ENCODE measurements at places on chromosomes 3 and 15. TPM values are rescaled to one million over a fixed set of nuclear protein-coding genes. Genes with fewer than 3 reads are reported as not detected.

PCYT1A gene
- total RNA-seq = 86.1 TPM

CHST13 gene
- total RNA-seq = not detected

GOLGA6L10 gene
- total RNA-seq = 1.4 TPM

ROPN1 gene
- total RNA-seq = not detected

SRGAP3 gene
- 4.7 TPM for total RNA-seq

BNC1 gene
- 3.3 TPM for total RNA-seq

TEX55 gene
- total RNA-seq = not detected

GOLGA8T gene
- total RNA-seq = not detected

DNA sequence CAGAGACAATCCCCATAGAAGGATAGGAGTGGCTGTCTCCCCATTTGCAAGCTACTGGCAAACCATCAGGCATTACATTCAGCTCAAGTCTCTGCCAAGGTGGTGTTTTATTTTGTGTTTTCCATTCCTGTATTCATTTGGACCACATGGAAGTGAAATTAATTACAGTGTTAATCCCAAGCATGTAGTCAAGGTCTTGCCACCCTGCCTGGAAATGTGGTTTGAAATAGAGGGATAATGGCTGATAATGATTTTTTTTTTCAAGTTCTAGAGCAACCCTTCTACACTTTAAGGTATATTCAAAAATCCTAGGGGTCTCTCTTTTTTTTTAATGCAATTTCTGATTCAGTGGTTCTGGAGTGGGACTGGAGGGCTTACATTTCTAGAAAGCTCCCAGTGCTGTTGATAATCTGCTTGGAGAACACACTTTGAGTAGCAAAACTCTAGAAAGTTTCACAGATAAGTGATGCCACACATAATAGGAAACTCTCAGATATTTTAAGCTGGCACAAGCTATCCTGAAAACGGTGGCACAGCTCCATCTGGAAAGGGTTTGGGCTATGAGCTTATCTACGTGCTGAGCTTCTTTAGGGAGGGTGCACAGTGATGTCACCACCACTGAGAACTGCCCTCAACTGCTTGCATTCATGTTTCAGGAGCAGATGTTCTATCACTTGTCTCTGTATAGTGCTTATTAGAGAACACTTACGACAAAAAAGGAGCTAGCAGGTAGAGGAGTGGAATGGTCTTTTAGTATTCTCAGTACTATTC is 140.1 kb upstream of the IL12A start:
- H3K27me3 ChIP-seq = no peaks in the 10 kb centered on the region
- peaks cover 37% of the 10 kb centered on the region for H3K4me1 ChIP-seq
- DNase-seq = no peak
- H3K27ac ChIP-seq = no peak overlapping the region
- H3K36me3 ChIP-seq = no peaks in the 10 kb centered on the region

DNA sequence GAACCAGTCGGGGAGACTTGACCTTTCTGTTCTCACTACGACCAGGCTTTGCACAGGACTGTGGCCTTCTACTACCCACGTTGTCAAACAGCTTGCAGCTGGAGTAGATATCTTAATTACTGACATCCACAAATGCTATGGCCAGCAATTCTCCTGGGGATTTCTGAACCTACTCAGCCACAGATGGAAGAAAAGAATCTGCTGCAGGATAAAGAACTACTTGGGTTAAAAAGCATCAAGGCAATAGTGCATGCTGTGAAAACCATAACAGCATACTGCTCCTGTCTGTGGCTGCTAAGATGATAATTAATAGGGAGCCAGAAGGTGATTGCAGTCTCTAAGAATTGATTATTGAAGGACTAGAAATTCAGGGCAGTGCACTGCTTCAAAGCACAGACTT is 859.2 kb upstream of the SEMA6D start:
- no peak overlapping the region for H3K27ac ChIP-seq
- no peaks in the 10 kb centered on the region for H3K36me3 ChIP-seq
- no peak overlapping the region for H3K4me3 ChIP-seq
- no peaks in the 10 kb centered on the region for H3K27me3 ChIP-seq
- no peak for DNase-seq

DNA sequence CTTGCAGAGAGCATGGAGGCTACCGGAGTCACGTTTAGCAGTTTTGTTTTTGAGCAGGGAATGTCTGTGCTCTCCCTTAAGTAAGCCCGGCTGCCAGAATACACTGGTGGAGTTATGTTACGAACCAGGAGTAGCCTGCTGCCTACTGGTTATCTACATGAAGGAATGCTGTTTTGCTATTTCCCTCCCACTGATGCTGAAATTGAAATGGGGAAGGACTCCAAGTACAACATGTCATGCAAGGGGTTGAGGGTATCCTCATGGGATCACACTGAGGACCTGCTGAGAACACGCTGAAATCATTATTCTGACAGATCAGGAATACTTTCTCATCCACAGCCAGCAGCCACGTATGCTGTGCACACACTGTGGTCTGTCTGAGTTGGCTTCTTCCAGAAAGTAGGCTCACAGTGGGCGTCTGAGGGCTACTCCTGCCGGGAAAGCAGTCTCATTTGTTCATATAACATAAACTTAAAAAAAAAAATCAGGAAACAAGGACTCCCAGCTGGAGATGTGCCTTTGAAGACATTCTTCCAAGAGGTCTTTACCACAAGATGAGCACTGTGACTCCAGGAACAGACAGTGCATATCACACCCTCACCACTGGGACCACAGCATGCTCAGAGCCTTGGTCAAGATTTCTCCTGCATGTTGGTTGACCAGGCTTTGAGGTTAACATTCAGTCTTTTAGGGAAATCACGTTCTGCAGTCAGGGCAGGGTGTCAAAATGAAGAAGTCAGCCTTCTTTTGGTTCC is 300.4 kb upstream of the RASGRP1 start:
- H3K4me1 ChIP-seq = peaks cover 41% of the 10 kb centered on the region
- peak overlapping the region; percentile 94 for H3K27ac ChIP-seq
- H3K36me3 ChIP-seq = no peaks in the 10 kb centered on the region
- H3K27me3 ChIP-seq = no peaks in the 10 kb centered on the region
- DNase-seq = no peak

GRCh38 chr3:73503781-73504180 is 121.0 kb downstream of the PDZRN3 start:
- peaks cover 35% of the 10 kb centered on the region for H3K4me1 ChIP-seq
- no peaks in the 10 kb centered on the region for H3K36me3 ChIP-seq
- H3K27ac ChIP-seq = peak overlapping the region; percentile 65
- no peak for DNase-seq

- no peak overlapping the region for H3K27ac ChIP-seq
- H3K36me3 ChIP-seq = no peaks in the 10 kb centered on the region
- no peaks in the 10 kb centered on the region for H3K4me1 ChIP-seq
- no peaks in the 10 kb centered on the region for H3K27me3 ChIP-seq
- no peak overlapping the region for H3K4me3 ChIP-seq
Measured at GRCh38 chr3:164903820-164904451, 174.4 kb downstream of the SI start.

DNA sequence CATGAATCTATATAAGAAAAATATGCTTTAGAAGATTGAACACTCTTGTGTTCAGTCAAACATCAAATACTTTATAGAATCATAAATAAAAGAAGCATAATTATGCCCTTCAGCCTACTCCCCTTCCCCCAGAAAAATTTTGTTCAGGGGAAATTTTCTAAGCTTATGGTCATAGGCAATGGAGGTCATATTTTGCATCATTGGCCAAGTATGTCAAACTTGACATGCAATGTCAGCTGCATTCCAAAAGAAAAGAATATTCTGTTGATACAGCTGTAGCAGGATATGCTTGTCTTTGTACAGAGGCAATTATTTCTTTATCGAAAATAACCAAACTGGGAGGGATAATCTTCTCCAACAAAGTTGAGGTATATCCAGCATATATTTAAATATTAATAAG is 328.2 kb downstream of the ZIC1 start:
- H3K36me3 ChIP-seq = no peaks in the 10 kb centered on the region
- H3K27ac ChIP-seq = no peak overlapping the region
- H3K27me3 ChIP-seq = no peaks in the 10 kb centered on the region
- no peak for DNase-seq
- no peak overlapping the region for H3K4me3 ChIP-seq

- no peaks in the 10 kb centered on the region for H3K36me3 ChIP-seq
- H3K27me3 ChIP-seq = no peaks in the 10 kb centered on the region
- peak overlapping the region; percentile 34 for H3K4me3 ChIP-seq
- peaks cover 12% of the 10 kb centered on the region for H3K4me1 ChIP-seq
- H3K27ac ChIP-seq = peak overlapping the region; percentile 5
Measured at GRCh38 chr3:82080261-82080660, 318.8 kb upstream of the GBE1 start.

GRCh38 chr3:171227359-171227758 is 200.8 kb upstream of the SLC2A2 start:
- H3K4me3 ChIP-seq = no peak overlapping the region
- no peak for DNase-seq
- no peaks in the 10 kb centered on the region for H3K36me3 ChIP-seq
- H3K4me1 ChIP-seq = no peaks in the 10 kb centered on the region

DNA sequence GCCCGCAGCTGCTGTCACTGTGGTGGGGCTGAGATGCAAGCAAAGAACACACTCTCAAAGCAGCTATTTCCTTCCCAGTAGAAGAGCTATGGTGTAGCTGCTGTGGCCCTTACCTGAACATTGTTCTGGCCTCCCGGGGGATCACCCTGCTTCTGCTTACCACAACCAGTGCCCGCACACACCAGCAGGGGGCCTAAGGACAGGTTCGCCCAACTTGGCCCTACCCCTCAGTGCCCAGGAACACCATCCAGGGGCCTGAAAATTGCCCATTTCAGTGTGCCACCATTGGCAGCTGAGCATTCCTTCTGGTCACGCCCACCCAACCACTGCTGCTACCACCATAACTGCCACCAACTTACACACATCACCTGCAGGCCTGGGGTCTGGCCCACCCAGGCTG is 113.0 kb downstream of the TP63 start:
- H3K36me3 ChIP-seq = no peaks in the 10 kb centered on the region
- H3K27ac ChIP-seq = no peak overlapping the region
- H3K4me1 ChIP-seq = no peaks in the 10 kb centered on the region
- no peaks in the 10 kb centered on the region for H3K27me3 ChIP-seq
- DNase-seq = no peak

DNA sequence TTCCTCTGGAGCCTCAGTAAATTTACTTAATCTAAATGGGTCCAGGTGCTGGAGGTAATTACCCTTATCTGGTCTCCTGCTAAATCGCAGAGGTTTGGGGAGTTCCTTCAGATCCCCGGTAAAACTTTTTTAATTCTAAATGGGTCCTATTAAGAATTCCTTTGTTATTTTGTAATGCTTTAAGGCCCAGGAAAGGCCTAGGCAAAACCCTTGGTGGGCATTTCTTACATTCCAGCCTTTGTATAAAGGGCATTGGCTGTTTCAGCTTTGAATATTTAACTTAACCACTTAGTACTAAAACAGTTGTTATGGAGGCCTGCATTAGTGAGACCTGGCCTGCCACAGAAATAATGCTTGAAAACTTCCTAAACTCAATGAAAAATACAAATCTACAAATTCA is 14.9 kb upstream of the ZNF662 start:
- peaks cover 14% of the 10 kb centered on the region for H3K27me3 ChIP-seq
- H3K27ac ChIP-seq = no peak overlapping the region
- no peak for DNase-seq
- no peaks in the 10 kb centered on the region for H3K4me1 ChIP-seq
- H3K36me3 ChIP-seq = no peaks in the 10 kb centered on the region

- H3K27ac ChIP-seq = peak within 1 kb of the TSS; percentile 76
- peak within 1 kb of the TSS; percentile 74 for H3K4me3 ChIP-seq
- peaks cover 10% of the 10 kb centered on the region for H3K4me1 ChIP-seq
- DNase-seq = peak; percentile 91
- H3K27me3 ChIP-seq = peaks cover 3% of the 10 kb centered on the region
Measured at GRCh38 chr3:187368251-187369088, at the start of gene RTP4. TSS of gene RTP4 (plus strand) at chr3:187368385. CDS start at chr3:187368442, 57 bp downstream.

DNA sequence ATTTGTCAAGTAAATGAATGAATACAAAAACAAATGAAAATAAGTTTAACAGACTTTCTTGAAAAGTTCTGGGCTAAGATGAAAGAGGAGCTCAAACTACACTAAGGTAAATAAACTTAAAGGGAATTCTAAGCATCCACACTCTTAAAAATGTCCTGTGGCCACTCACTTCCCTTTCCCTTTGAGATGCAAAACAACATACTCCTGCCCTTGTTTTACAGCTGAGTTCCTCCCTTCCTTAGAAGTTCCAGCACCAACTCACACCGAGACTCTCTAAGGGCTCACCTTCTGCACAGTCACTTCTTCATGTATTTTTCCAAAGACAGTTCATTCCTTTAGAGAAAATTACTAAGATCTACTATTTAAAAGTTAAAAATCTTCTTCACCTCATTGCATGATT is 123.3 kb upstream of the CMC1 start:
- peaks cover 3% of the 10 kb centered on the region for H3K4me1 ChIP-seq
- no peaks in the 10 kb centered on the region for H3K27me3 ChIP-seq
- H3K36me3 ChIP-seq = no peaks in the 10 kb centered on the region
- no peak overlapping the region for H3K4me3 ChIP-seq

DNA sequence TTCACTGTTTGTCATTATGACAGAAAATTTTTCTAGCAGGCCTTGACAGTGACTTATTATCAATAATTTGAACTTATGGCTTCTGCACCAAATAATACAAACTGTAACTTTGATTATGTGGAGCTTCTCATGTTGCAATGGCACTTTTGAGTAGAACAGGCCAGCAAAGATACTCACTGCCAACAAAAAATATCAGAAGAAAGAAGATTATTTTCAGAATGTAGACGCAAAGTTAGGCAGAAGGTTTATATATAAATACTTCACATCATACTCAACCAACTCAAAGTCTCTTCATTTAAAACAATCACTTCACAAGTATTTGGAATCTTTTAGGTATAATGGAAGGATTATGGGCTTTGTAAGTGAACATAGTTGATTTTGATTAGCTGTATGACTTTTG is 893.0 kb downstream of the ROBO2 start:
- no peak overlapping the region for H3K4me3 ChIP-seq
- DNase-seq = no peak

DNA sequence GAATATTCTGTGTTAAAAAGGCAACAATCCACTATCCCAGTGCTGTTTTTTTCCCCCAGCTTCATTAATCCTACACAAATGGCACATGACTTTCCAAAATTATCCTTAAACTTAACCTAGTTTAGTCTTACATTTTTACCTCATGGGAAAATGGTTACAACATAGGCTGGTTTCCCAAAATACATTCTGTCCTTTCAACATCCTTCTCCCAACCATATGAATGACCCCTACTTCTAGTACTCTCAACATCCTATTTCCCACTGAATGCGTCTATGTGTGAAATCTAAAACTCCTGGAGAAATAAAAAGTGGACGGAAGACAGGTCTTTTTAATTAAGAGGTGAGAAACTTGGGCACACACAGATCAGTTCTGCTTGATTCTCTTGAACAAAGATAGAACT is 33.3 kb downstream of the ATOSA start:
- DNase-seq = no peak
- H3K36me3 ChIP-seq = no peaks in the 10 kb centered on the region
- H3K4me1 ChIP-seq = peaks cover 18% of the 10 kb centered on the region
- H3K27me3 ChIP-seq = no peaks in the 10 kb centered on the region
- no peak overlapping the region for H3K4me3 ChIP-seq

DNA sequence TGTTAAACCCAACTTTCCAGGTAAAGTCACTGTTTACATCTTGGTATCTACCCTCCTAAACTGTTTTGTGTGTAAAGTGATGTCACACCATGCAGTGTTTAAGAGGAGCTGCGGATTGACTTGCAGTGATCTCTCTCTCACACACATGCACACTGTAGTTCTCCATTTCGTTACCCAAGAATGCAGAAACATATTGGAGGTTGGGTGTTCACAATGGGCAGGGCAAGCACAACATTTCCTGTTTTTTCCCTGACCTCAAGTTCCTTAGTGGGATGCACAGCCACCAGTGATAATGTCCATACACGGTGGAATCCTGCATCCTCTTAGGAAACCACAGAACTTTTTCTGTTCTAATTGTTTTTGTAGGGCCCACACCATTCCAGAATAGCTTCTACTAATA is 85.3 kb upstream of the CFAP20DC start:
- no peaks in the 10 kb centered on the region for H3K27me3 ChIP-seq
- no peak for DNase-seq
- H3K27ac ChIP-seq = no peak overlapping the region
- no peaks in the 10 kb centered on the region for H3K36me3 ChIP-seq

Measured in osteoblast (primary cell).